Activated CD4-positive, alpha-beta T cell treated with anti-CD3 and anti-CD28 coated beads, Interleukin-2, amount 50 U/mL, for 16 hours (primary cell): ENCODE measurements at places on chromosomes 12 and 14.

GRCh38 chr12:11158885-11159444 lies 12.0 kb upstream of the SMIM10L1 start:
- no peak for DNase-seq

DNA sequence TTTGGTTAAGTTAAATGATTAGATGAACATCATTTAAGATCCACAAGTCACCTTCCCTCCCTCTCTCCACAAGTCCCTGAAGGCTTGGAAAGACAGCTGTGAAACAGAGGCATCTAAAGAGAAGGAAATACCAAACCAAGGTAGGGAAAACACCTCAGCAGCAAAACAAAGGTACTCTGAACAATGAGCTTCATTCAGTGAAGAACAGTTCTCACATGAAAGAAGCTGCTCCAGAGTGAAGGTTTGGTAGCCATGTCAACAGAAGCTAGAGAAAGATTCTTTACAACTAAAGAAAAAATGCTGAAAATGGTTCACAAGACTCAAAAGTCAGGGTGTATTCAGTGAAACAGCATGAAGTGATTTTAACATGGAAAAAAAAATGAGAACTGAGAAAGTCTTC lies 69.4 kb downstream of the FGD6 start:
- DNase-seq, result no peak

DNA sequence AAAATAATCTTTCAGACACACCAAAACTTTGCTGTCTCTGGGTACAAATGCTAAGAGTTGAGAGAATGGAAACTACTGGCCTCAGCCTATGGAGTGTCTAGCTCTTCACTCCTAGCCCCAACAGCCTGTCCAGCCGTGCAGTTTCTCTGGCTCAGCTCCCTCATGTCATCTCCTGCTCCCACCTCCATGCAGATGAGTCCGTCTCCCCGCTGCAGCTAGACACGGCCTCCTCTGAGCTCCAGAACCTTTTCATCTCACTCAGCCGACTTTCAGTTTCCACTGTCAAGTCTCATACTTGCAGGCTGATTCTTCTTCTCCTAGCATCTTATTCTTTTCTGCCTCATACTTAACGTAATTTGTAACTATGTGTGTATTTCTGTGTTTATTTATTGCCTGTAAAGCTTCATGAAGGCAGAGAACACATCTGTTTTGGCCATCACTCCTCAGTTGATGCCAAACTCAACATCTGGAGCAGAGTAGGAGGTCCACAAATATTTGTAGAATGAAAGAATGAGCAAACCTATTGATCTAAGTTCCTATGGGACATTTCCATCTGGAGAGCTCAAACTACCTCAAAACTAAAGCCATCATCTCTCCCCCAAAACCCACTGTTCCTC lies 139.8 kb upstream of the PWP1 start:
- no peak for DNase-seq

DNA sequence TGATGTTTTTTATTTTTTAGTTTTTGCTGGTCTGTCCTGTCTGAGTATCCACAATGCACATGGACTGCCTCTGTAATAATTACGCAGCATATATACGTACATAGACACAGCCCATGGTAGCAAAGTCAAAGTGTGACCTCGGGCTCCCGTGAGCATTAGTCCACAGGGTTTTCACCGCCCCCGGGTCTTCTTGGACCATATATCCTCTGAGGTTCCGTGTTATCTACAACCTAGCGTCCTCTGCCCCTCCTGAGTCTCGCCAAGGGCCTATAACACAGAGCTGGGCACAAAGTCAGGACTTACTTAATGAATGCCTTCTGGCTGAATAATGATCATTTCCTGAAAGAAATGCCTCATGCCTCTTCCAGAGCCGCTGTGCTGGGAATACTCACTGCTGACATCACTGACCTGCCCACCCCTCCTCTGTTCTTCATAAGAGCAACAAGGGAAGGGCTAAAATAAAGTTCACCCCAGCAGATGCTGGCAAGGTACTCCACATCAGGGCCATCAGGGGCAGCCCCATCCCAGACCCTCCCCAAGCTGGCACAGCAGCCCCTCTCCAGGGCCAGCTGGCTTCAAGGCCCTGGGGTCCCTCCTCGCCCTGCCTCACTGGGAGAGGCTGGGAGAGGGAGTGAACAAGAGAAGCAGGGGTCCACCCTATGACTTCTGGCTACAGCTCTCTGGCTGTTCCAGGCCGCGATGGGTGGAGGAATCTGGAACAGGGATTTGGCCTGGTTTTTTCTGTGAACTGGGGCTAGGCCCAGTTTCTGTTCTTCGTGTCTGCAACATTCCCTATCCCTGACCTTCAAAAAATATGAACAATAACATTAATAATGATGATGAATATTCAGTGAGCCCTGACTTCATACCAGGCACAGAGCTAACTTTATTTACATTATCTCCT lies 7.9 kb downstream of the HDAC7 start:
- no peak for DNase-seq

GRCh38 chr12:45244561-45245343 lies 28.9 kb downstream of the ANO6 start:
- DNase-seq, result peak; percentile 61
